ENCODE measurements at places on chromosomes 4 and X. TPM values are rescaled to one million over a fixed set of nuclear protein-coding genes. Genes with fewer than 3 reads are reported as not detected.
A peak's percentile ranks its signal among the peaks of the same experiment; 100 is the strongest.

The PF4V1 gene
- not detected for total RNA-seq

The SUPT20HL1 gene
- not detected for total RNA-seq

The ATP8A1 gene
- 79.3 TPM for total RNA-seq

The NAP1L2 gene
- total RNA-seq = 2.6 TPM

The HNRNPD gene
- 131 TPM for total RNA-seq

The NRK gene
- total RNA-seq = 1.3 TPM

The EGF gene
- total RNA-seq = 2.4 TPM

- H3K4me1 ChIP-seq = no peaks in the 10 kb centered on the region
- no peaks in the 10 kb centered on the region for H3K36me3 ChIP-seq
- H3K27ac ChIP-seq = no peak overlapping the region
- no peak overlapping the region for H3K4me3 ChIP-seq
Measured at GRCh38 chrX:44675362-44676024, 132.8 kb upstream of the FUNDC1 start.

- H3K27me3 ChIP-seq = no peaks in the 10 kb centered on the region
- DNase-seq = peak; percentile 41
- H3K4me1 ChIP-seq = peaks cover 10% of the 10 kb centered on the region
- H3K36me3 ChIP-seq = no peaks in the 10 kb centered on the region
Measured at GRCh38 chrX:259692-260355, 21.4 kb upstream of the PLCXD1 start.

GRCh38 chrX:20265221-20265725 is 1.4 kb downstream of the RPS6KA3 start:
- peak; percentile 82 for DNase-seq
- peaks cover 21% of the 10 kb centered on the region for H3K4me1 ChIP-seq
- H3K4me3 ChIP-seq = peak overlapping the region; percentile 60
- H3K27me3 ChIP-seq = no peaks in the 10 kb centered on the region
- peak overlapping the region; percentile 81 for H3K27ac ChIP-seq

- no peak overlapping the region for H3K4me3 ChIP-seq
- no peaks in the 10 kb centered on the region for H3K36me3 ChIP-seq
- H3K27me3 ChIP-seq = no peaks in the 10 kb centered on the region
- no peak overlapping the region for H3K27ac ChIP-seq
Measured at GRCh38 chrX:1330605-1331004, 6.0 kb upstream of the IL3RA start.

GRCh38 chr4:48546336-48546735 is 56.3 kb downstream of the ZAR1 start:
- H3K27me3 ChIP-seq = no peaks in the 10 kb centered on the region
- peaks cover 92% of the 10 kb centered on the region for H3K36me3 ChIP-seq
- H3K4me3 ChIP-seq = no peak overlapping the region
- H3K4me1 ChIP-seq = no peaks in the 10 kb centered on the region
- DNase-seq = no peak
- H3K27ac ChIP-seq = no peak overlapping the region

- H3K27me3 ChIP-seq = no peaks in the 10 kb centered on the region
- H3K4me1 ChIP-seq = no peaks in the 10 kb centered on the region
- no peak overlapping the region for H3K27ac ChIP-seq
- H3K4me3 ChIP-seq = no peak overlapping the region
Measured at GRCh38 chrX:138745196-138745595, 33.7 kb upstream of the FGF13 start.
